ENCODE measurements at places on chromosomes 2 and 18.
A peak's percentile ranks its signal among the peaks of the same experiment; 100 is the strongest.

GRCh38 chr2:46001290-46001689 lies 295.9 kb upstream of the EPAS1 start:
- no peak for DNase-seq

GRCh38 chr2:230575642-230576324 lies 136.9 kb upstream of the CAB39 start:
- DNase-seq = no peak

DNA sequence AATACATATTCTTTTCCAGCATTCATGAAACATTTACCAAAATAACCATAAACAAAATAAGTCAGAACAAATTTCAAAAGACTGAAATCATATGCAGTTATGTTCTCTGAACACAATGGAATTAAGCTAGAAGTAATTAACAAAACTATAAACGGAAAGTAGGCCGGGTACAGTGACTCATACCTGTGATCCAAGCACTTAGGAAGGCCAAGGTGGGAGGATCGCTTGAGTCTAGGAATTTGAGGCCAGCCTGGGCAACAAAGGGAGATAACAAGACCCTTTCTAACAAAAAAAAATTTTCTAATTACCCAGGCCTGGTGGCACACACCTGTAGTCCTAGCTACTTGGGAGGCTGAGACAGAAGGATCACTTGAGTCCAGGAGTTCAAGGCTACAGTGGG lies 14.9 kb downstream of the ATAD2B start:
- no peak for DNase-seq

DNA sequence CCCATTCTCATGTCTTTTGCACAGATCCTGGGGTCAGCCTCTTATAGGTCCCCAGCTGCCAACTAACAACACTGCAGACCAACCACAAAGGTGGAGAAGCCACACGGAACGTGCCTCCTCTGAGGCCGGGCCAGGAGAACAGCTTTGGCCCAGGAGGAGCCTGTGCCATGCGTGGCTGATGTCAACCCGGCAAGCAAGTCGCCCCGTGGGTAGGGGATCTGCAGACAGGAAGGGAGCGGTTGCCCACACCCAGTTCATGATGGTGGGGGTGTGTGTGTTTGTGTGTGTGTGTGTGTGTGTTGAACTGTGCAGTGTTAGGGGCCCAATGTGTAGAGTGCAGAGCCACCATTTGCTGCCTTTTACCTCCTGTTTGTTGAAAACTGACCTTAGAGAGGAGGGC lies 2.4 kb upstream of the CLEC4F start:
- no peak for DNase-seq

GRCh38 chr2:188623995-188624643 lies 332.4 kb downstream of the GULP1 start:
- no peak for DNase-seq

GRCh38 chr2:177056481-177056929 lies 156.1 kb upstream of the HNRNPA3 start:
- DNase-seq = peak; percentile 24

DNA sequence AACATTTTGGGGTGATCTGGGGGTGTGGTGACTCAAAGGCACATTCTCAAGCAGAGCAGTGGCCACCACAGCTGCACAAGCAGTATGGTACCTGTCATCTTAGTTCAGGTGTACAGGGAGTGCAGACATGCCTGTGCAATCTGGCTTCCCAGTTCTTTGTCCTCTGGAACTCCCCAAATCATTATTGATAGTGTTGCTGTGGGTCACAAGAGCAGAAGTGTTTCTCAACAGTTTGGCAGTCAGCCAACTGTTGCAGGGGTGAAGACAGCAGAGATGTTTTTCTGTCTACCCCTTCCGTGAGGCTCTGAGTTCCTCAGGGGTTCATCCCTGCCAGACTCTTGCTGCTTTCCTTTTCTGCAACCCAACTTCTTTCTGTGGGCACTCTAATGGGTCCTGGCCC lies 206.5 kb upstream of the ZSWIM2 start:
- DNase-seq = no peak

DNA sequence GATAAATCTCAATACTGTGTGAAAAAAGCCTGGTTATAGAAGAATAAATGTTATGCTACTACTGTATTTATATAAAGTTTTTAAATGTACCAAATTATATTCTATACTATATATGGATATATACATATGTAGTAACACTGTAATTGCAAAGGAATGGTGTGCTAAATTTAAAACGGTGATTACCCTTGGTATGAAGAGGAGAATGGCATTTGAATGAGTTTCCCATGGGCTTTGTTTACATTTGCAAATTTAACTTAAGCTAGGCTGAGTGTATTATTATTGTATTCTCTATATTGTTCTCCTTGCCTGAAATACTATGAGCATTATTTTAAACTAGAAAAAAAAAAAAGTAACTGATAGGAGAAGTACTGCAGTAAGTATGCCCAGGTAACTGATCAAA lies 4.7 kb upstream of the SP3 start:
- DNase-seq = no peak

DNA sequence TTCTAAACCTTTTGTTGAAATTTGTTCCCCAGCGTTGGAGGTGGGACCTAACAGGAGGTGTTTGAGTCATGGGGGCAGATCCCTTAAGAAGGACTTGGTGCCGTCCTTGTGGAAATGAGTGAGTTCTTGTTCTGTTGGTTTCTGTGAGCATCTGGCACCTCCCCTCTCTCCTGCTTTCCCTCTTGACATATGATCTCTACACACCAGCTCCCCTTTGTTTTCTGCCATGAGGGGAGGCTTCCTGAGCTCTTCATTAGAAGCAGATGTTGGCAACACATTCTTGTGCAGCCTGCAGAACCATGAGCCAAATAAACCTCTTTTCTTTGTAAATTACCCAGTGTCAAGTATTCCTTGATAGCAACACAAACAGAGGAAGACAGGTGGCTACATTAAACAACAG lies 23.8 kb downstream of the NABP1 start:
- no peak for DNase-seq

DNA sequence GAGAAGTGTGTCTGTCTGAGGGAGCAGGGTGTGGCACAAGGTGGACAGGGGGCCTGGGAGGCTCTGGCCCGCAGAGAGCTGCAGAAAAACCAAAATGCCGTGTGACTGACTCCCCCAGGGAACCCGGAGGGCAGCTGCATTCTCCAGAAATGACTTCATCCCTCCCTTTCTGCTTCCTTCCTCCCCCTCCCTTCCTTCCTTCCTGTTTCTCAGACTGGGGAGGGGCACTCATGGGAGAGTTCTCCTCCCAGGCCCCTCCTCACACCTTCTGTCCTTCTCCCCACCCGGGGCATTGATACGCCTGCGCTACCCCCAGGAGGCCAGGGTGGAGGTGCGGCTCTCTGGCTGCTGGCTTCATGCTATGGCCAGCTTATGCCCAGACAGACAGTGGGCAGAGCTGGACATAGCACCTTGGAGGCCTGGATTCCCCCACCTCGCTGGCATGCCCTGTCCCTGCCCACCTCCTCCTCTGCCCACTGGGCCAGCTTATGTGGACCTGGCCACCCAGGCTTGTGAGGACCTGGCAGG lies 8.2 kb upstream of the GPR17 start:
- DNase-seq = peak; percentile 50

GRCh38 chr2:106189325-106189724 lies 4.8 kb downstream of the UXS1 start:
- DNase-seq = no peak

DNA sequence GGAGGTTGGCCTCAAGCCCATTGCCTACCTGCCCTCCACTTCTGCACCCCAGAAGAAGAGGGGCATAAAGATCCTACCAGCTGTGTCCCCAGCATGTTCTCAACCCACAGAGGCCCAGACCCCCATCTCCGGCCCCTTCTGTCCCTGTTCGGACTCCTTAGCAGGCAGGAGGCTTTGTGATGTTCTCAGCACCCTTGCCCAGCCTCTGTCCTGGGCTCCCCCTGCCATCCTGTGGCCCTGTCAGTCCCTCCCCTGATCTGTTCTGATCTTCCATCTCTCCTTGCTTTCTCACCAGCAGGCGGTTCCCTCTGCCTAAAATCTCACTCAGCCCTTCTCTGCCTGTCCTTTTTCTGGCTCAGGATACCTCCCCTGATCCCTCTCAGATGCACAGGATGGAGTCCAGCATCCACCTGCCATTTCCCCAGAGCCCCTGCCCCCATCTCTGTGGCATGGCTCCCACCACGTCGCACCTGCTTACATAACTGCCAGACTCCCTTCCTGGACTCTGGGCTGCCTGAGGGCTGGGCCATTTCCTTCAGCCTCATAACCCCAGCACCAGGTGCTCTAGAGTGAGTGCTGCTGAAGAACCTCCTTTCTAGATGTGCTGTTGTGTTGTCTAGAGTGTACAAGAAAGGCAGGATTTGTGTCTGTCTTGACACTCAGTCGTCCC lies 134.0 kb downstream of the CTIF start:
- DNase-seq = no peak

GRCh38 chr2:238097988-238098871 lies 1.9 kb upstream of the ESPNL start:
- DNase-seq = peak; percentile 50

- no peak for DNase-seq
Observed at GRCh38 chr18:63890950-63891304, 3.4 kb downstream of the SERPINB2 start.

GRCh38 chr2:230742781-230743180 lies 30.1 kb downstream of the CAB39 start:
- no peak for DNase-seq

DNA sequence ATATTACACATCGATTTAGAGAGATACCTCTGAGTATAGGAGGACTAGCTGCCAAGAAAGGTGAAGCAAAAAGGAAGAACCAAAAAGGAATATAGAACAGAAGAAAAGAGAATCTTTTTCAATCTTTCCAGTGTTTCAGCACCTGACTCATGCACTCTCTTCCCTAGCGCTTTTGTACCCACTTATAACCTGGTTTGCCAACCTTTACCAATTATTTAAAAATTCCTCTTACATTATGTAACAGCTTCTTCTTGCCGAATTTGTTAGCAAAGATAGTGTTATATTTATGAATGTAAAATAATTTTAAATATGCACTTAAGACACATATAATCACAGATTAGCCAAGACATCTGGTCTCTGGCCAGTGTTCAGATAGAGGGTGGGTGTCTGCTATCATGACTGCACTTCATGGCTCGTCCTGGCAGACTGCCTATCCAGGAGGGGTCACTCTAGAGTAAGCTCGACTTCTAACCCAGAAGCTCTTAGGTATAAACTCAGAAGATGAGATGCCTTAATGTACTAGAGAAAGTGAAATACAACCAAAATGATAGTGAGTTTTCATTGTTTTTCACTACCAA lies 122.9 kb downstream of the ATAD2B start:
- DNase-seq = peak; percentile 39

DNA sequence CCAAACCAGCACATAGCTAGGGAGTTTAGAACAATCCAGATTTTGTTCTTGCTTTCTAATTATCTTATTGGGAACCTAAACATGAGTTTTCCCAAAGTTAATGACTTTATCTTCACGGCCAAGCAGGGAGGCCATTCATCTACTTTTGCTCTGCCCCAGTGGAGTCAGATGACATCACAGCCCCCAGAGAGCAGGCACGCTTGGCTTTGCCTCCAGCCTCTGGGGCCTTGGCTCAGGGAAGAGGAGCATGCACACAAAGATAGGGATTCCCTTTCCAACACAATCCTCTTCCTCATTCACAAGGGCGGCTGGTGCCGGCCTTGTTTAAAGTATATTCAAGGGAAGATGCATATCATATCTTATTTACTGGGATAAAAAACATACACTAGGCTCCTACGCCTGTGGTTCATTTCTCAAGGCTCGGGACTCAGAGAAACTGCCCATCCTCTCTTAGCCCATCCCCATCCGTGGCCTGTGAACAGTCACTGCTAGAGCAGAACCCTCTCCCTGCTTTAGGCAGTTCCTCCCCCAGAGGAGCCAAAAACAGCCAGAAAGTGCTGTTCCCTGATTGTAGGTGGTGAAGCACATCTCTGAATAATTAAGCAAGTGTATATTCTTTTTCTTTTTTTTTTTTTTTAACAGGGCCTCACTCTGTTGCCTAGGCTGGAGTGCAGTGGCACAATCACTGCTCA lies 21.2 kb downstream of the TGFA start:
- no peak for DNase-seq

- DNase-seq = no peak
Observed at GRCh38 chr2:27776097-27776496, 4.6 kb downstream of the MRPL33 start.

DNA sequence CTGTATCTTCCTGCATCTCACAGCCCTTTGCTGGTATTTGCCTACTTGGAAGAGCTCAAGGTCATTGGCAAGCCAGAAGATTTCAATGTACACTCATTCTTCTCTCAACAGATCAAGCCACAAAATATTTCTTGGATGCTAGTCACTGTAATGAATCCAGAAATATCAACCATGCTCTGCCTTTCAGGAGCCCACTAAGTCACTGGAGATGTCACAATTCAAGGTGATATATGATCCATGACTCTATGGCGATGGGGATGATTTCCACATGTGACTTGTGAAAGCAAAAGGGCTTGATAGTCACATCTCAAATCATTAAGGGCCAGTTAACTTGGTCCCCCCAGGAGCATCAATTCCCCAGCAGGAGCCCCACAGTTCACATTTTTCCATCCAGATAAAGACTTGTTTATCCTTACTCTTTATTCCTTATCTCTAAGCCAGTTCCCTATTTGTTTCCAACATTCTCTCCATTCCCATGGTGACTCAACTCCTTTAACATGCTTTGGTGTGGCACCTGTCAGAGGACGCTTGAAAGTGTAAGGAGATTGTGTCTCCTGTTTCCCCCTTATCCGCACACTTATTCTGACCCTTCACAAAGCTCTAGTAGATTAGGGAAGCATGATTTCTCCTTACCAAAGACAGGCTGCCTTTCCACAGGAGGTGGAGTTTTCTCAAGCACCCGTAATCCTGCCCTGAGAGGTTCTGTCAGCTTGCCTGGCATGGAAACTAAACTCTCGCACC lies 15.8 kb downstream of the PKDCC start:
- DNase-seq = peak; percentile 64

DNA sequence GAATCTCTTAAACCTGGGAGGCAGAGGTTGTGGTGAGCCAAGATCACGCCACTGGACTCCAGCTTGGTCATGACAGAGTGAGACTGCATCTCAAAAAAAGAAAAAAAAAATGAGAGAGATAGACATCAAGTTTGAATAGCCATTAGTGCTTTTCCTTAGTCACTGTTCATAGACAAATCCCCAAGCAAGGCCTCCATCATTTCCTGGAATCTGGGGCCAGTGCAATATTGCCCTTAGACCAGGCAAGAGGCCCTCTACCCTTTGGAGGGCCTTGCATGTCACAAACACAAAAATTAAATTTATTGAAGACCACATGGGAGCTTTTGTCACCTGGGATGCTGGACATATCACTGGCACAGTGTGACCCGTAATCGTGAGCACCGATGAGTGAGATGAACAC lies 141.5 kb downstream of the B3GNT2 start:
- no peak for DNase-seq

- no peak for DNase-seq
Observed at GRCh38 chr2:68127358-68128242, 30.1 kb upstream of the PNO1 start.
